ENCODE measurements at places on chromosomes 7 and 10. TPM values are rescaled to one million over a fixed set of nuclear protein-coding genes. Genes with fewer than 3 reads are reported as not detected.

The RARRES2 gene
- 7.5 TPM for total RNA-seq

The C10orf53 gene
- total RNA-seq, result not detected

DNA sequence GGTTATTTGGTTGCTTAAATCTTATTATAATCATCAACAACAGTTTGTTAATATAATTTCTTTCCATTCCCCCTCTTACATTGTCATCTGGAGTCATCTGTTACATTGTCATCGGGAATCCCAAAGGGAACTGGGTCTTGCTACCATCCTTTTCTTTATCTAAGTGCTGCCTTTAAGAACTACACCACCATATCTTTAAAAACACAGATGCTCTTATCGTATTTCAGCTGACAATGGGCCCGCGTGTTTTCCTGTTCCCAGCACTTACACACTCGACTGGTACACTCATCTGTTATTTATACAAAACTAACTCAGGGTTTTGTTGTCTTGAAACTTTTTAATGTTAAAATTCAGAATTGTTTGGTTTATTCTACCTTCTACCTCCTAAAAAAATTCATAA, 256.2 kb upstream of the MGMT start:
- ATAC-seq, result no peak

The ELN gene
- 4.9 TPM for total RNA-seq

DNA sequence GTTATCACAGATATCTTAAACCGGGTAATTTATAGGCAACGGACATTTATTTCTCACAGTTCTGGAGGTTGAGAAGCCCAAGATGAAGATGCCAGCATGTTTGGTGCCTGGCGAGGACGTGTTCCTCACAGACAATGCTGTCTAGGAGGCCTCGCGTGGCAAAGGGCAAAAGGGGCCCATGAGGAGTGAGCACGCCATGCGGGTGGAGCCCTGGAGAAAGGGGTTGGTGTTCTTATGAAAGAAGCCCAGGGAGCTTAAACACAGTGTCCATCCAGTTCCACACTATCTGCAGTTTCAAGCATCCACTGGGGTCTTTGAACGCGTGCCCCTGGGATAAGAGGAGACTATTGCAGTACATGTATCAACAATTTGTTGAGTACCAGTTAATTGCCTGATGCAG, 51.4 kb downstream of the CXCL12 start:
- ATAC-seq, result no peak

GRCh38 chr7:108307595-108307994, 148.6 kb downstream of the NRCAM start:
- ATAC-seq, result no peak

The DDC gene
- not detected for total RNA-seq

The IPMK gene
- 5.9 TPM for total RNA-seq

The GNGT1 gene
- 0.08 TPM for total RNA-seq

- ATAC-seq, result no peak
Measured at GRCh38 chr7:129617652-129618051, 6.1 kb downstream of the NRF1 start.

- no peak for ATAC-seq
Measured at GRCh38 chr7:67466109-67466508, 469.5 kb downstream of the TYW1 start.

DNA sequence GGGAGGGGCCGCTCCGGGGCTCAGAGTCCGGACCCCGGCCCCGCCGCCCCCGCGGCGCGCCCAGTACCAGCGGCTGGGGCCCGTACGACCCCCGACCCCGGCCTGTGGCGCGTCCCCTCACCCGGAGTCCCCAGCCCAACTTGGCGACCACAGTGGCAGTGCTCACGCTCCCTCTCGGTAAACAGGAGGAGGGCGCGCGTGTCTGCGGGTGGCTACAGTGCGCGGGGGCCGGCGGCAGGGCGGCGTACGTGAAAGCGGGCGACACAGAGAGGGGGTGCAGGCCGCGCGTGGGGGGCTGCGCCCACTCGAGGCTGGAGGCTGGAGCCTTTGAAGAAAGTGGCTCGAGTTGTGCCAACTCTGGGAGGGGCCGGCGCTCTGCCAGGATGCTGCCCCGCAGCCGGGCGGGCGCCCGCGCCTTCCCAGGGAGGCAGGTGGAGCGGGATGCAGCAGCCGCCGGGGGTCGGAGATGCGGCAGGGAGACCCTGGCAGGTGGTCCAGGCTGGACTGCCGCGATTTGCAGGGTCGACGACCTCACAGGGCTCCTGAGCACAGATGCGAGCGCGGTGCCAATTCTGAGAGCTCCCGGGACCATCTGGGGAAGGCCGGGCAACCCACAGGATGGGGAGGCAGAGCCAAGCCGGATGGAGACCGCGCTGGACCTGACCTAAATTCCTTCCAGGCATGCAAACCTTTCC, 655 bp downstream of the PTPRE start:
- ATAC-seq, result peak; percentile 21

DNA sequence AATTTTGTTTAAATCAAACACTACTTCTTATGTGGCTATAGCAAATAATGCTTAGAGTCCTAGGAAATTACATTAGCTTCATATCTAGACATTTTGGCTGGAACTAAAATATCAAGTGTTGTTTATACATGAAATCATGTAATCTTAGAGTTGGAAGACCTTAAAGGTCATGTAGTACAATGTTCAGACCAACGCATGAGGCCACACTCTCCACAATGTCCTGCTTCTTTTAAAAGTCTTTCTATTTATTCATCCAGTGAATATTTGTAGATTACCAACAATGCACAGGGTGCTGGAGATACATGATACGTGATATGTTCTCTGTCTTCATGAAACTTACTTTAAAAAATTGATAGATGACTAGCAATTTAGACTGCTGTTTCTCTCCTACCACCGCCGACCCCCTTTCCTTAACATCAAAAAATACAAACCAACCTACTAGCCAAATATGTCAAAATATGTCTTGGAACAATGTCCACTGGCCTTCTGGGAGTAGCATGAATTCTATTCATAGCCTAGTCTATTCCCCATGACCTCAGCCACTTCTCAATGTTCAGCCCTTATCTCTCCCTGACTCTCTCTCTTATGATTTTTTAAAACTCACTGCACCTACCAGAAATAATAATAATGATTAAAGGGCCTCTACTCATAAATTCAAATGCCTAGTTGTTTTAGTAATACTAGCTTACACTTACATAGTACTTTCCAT, 59.5 kb upstream of the CAV2 start:
- ATAC-seq, result no peak

DNA sequence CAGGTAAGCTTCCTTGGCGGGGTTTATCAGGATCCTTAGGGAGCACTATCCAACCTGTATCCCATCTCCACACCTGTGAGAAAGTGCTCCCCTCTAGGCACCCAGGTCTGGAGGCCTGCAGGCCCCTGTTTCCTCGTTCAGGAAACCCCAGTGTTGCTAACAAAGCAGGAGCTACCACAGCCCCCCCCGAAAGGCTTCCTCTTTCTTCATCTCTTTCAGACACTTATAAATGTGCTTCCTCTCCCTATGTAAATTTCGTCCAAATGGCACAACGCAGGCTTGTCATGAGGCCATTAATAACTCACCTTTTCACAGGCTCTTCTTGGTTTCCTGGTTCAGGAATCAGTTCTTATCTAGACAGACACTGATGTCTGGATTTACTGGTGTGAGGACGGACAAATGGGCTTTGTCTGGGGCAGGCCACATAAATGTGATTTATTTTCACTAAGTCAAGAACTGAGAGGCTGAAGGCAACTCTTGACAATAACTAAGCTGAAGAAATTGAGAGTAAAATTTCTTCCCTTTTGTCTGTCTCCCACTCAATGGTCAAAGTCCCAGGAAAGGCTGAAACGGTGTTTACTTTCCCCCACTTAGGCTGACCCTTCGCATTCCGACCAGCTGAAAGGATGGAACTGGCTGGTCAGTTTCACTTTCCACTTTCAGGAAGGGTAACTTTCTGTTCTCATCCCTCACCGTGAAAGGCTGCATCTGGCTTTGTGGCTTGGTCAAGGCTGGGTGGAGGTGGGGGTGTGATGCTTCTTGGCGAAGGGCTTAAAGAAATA, 46.8 kb downstream of the PIK3AP1 start:
- peak; percentile 56 for ATAC-seq

GRCh38 chr7:82559193-82559805, 115.7 kb upstream of the CACNA2D1 start:
- no peak for ATAC-seq

The STN1 gene
- total RNA-seq, result 31.3 TPM

GRCh38 chr10:48710647-48711275, 26.1 kb downstream of the WDFY4 start:
- ATAC-seq, result no peak

DNA sequence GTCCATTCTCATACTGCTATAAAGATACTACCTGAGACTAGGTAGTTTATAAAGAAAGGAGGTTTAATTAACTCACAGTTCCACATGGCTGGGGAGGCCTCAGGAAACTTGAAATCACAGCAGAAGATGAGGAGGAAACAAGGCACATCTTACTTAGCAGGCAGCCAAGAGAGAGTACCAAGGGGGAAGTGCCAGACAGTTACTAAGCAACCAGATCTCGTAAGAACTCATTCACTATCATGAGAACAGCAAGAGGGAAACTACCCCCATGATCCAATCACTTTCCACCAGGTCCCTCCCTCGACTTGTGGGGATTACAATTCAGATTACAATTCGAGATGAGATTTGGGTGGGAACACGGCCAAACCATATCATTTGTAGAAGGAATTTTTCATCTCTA, 36.3 kb downstream of the NHLRC2 start:
- no peak for ATAC-seq

DNA sequence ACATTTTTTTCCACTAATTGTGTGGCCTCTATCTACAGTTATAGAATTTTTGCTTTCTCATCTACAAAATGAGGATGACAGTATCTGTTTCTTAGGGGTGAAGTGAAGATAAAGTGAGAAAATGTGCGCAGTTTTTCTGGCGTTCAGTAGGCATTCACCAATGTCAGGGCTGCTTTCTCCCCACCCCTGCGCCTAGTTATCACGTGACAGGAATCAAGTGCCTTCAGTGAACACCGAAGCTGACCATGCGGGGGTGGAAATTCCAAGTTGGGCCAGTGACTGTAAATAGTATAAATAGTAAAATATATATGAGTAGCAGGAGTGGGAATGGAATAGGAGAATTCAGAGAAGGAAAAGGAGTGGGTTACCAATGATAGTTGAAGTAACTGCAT, 77.4 kb downstream of the TAF3 start:
- ATAC-seq, result no peak

DNA sequence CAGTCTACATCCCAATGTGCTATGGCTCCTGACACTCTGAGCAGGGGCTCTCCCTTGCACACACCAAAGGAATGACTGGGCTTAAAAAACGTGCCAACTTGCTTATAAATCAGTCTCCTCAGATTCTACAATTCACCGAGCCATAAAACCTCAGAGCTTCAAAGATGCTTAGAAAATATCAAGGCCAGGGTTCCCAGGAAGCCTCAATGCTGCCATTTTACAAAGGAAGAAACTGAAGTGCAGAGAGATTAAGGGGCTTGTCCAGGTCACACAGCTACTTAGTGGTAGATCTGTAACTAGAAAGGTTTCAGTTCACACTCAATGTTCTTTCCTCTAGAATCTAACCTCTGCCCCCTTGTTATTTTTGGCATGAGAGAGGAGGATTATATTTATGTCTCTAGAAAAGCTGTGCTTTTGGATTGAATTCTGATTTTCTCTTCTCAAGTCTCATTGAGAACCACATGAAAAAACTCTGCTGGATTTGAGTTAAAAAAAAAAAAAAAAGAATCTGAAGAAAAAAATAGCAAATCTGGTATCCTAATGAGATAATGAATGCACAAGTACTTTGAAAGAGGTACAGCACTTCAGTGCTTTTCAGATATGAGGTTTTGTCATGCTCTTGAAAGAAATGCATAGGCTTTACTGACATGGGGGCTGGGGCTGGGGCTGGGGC, 22.3 kb upstream of the TSPAN33 start:
- no peak for ATAC-seq

The CCL24 gene
- 0.56 TPM for total RNA-seq

GRCh38 chr7:100568896-100569844, 4.5 kb downstream of the SAP25 start:
- peak; percentile 33 for ATAC-seq

DNA sequence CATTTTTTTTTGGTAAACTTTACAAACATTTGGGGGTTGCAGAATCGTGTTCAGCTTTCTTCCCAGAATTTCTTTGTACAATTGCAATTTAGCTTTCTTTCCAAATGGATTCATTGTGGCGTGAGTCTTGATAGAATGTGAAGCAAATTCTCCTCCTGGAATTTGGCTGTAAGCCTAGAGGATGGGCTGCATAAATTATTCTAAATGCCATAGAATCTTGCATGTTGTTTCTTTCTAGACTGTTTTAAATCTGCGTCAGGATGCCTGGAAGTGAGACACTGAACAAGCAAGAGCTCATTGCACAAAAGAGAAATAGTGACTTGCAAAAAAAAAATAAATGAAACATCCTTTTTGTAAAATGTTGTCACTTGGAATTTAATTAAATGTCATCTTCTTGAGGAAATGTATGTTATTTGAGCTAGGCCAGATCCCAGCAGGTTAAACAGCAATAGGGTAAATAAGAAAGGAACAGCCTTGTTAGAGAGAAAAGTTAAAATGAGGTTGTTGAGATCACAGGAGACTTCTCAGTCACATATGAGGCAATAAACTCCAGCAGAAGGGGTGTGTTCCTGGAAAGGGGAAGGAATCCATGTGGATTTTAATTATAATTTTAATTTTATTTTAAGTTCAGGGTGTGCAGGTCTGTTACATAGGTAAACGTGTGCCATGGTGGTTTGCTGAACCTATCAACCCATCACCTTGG, 483.0 kb downstream of the PLXDC2 start:
- no peak for ATAC-seq

GRCh38 chr7:90167361-90167760, 13.1 kb downstream of the STEAP1 start:
- no peak for ATAC-seq

DNA sequence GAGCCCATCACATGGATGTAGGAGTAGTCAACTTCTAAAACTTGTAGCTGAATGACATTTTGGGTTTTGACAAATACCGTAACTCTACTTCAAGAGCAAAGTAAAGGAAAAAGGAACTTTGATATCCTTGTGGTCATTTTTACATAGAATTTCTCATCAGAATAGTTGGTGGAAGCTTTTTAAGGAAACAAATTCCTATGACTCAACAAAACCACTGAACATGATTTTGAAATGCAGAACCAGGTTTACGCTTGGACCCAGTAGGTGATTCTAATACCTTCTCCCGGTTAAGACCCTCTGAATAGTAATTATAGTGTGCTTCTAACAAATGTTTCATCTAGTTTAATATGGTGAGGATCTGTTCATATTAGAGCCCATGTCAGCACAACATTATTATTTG, 307.8 kb downstream of the GPR37 start:
- ATAC-seq, result no peak

The LMTK2 gene
- total RNA-seq, result 17.5 TPM

The CPN1 gene
- not detected for total RNA-seq

The TAS2R4 gene
- 0.56 TPM for total RNA-seq

The CLCN1 gene
- 0.68 TPM for total RNA-seq

The HTRA1 gene
- total RNA-seq, result 15.3 TPM

The ZPBP gene
- total RNA-seq, result not detected

Measured in esophagus mucosa (tissue), 1 donor.